ENCODE measurements at places on chromosomes 7 and 10.

DNA sequence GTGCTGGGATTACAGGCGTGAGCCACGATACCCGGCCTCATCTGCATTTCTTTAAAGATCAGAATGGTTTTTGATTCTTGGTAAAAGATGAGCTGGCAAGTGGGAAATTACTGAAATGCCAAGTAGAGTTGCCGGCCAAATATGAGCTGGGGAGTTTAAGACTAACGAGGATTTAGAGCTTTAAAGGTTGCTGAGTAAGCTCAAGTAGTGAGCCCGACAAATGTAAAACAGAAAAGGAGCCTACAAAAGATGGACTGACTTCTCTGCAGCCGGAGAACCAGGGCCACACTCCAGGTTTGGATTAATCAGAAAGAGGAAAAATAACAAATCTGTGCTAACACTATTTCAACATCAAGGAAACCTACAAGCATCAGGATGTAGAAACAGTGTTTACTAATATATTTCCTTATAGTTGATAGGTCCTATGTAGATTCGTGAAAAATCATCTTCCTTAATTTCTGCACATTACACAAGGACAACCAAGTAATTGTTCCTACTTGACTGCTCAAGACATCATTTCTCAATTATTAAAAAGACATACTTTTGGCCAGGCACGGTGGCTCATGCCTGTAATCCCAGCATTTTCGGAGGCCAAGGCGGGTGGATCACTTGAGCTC, 49.6 kb downstream of the MPP7 start:
- DNase-seq: no peak

- DNase-seq: no peak
These were observed 133.7 kb downstream of the DIP2C start for GRCh38 chr10:555682-556350.

- no peak for DNase-seq
These were observed 2.5 kb upstream of the MEST start for GRCh38 chr7:130489140-130489983.

- no peak for DNase-seq
These were observed 628 bp downstream of the MRPS33 start for GRCh38 chr7:141014125-141014523.

DNA sequence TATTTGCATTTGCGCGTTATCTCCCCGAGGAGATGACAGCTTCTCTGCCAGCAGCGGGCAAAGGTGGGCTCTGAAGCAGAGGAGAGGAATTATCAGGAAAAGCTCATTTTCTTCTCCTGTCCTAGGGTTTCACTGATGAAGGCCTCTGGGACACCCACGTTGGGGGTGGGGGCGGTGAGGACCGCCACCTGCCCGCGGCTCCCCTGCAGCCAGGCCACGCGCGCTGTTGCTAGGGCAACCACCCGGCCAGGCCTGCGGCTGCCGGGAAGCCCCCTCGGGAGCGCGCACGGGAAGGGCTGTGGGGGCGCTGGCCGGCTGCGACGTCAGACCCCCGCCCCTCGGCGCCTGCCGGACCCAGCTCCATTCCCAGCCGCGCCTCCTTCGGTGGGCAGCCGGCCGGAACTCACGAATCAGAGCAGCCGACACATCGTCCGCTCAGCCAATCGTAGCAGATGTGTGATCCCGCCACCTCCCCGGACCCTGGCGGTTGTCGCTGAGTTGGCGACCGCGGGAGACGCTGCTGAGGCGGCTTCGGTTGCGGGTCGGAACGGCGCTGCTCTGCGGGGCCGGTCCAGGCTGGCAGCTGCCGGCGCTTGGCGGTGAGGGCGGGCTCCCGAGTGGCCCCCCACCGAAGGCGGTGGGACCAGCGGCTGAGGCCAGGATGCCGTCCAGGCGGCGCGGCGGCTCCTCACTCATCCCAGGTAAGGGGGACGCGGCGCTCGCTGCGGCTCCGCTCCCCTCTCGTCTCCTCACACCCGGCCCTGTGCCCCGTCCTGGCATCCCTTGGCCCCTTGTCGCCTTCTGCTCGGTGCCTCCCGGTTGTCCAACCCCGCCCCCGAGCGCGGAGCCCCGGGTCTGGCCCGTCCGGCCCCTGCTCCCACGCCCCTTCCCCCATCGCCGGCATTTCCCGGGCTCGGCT, at the start of gene TPST1:
TPST1 (plus strand) TSS at position 513 of the 919 bp plus-strand sequence. CDS start 35,092 bp downstream, outside the sequence.
- DNase-seq: peak; percentile 32

DNA sequence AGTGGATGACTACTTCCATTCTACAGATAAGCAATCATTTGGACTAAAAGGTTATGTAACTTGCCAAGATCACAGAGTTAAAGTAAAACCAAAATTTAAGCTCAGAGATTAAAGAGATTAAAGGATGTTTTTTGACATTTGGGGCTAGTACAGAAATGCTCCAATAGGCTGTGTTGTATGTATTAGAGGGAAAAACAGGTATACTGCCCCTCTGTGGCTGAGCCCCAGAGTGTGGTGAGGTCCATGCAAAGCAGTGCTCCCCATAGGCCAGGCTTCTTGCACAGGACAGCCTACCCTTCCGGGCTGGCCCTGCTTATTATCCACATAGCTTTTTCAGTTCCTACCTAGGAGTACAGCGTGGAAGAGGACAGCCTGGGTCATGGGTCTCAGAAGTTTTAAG, 322.8 kb downstream of the POM121L12 start:
- no peak for DNase-seq

DNA sequence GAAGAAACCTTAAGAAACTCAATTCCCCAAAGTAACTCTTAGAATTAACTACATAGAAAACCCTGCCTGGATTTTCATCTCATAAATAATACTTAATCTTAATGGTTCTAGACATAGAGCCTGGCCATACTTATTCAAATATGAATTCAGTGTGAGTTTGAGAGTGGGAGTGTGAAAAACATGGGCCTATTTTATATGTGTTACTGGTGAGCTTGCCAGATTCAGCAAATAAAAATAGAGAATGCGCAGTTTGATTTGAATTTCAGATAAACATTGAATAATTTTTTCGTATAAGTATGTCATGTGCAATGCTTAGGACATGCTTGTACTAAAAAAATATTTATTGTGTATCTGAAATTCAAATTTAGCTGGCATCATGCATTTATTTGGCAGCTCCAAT, 473.9 kb upstream of the FZD8 start:
- DNase-seq: no peak

DNA sequence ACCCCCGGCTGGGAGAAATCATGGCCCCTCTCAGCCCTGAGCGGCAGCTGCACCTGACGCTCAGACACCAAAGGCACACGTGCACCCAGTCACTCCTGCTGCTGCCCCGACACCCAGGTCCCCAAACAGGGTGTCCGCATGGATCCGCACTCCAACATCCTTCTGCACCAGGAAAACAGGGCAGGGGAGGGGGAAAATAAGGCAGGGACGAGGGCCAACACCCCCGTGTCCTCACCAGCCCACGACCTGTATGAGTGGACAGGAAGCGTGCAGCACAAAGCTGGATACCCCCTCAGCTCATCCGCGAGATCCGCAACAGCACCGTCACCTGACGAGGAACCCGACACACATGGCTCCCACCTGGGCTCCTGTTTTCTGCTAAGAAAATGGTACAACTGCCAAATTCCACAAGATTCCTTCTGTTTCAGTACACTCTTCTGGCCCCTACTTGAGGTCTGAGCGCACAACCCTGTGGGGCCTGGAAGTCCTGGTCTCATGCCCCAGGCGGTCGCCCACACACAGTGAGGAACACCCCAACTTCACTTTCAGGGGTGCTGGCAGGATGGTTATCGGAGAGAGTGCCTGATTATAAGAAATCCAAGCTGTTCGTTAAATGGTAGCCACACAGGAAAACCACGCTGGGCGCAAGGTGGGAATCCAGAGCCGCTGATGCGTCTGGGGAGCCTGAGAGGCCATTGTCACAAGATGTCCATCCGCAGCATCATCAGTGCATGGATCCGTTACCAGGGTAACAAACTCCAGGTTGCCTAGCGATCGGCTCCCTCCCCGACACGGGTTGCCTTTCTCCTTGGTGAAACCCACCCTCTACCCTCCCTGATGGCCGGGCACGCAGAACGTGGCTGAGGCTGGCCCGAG, 63.6 kb downstream of the ZRANB1 start:
- no peak for DNase-seq

DNA sequence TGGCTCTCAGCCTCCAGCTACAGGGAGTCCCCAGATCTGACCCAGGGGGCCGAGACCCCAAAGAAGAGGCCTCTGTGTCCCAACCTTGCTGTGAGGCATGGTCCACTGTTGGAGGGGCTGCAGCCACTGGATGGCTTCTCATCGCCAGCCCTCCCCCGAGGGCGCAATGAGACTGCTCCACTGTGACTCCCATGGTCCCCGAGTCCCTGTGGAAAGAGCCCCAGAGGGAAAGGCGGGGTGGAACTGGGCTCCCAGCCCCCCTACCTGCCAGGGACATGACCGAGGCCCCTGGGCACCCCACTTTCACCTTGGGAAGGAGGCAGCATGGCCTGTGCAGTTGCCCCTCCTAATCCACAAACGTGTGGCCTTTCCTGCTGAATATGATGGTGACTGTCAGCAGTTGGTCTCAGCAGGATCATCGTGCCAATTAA, 33.5 kb upstream of the RET start:
- no peak for DNase-seq

- no peak for DNase-seq
These were observed 22.4 kb downstream of the NACAD start for GRCh38 chr7:45066409-45066808.

GRCh38 chr7:30726296-30727006, 25.5 kb upstream of the INMT start:
- peak; percentile 26 for DNase-seq

DNA sequence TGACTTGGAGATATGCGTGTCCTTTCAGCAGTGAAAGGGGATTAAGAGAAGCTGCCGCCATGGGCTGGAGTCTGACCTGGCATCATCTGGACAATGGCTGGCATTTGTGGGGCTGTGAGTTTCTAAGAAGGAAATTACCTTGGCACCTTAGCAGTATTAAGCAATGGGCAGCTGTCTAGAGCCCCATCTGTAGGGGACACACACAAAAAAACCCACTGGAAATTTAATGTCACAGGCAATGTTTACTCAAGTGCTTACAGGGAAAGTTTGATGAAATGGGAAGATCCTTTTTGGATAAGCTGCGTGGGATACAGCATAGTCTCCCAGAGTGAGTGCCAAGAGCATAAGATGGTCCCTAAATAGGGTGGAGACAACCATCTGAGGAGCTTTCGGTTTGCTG, 25.0 kb downstream of the ADRA2A start:
- no peak for DNase-seq

GRCh38 chr10:33216661-33217427, 117.6 kb downstream of the NRP1 start:
- no peak for DNase-seq

DNA sequence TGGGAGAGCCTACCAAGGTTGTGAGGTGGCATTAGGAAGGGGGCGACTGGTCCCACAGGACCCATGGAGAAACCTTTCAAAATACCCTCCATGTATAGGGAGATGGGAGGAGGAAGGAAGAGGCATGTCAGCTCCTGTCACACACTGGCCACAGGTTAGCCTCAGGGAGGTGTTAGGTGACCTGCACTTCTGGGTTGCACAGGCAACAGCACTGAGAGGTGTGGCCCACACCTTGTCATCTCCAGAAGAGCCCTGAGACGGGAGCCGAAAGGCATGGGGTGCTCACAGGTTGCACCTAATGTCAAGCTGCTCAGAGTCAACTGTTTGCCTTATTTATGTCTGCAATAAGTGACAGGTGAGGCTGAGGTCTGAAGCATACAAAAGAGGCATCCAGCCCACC, 14.6 kb upstream of the USP6NL start:
- no peak for DNase-seq

DNA sequence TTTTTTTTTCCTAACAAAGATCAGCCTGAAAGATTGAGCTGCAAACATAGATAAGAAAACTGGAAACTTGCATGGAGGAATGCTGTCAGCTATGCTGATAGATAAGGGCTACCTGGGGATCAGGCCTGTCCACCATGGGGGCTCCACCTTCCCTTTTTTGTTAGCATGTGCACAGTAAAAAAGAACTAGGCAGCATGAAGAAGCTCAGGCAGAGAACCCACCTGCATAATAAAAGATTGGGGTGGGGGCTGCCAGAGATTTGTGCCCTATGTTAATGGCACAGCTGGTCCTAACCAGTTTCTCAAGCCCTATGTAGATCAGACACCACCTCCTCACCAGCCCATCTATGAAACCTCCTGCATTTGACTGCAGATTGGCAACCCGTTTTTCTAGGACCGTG, 45.4 kb upstream of the CACNB2 start:
- DNase-seq: no peak

DNA sequence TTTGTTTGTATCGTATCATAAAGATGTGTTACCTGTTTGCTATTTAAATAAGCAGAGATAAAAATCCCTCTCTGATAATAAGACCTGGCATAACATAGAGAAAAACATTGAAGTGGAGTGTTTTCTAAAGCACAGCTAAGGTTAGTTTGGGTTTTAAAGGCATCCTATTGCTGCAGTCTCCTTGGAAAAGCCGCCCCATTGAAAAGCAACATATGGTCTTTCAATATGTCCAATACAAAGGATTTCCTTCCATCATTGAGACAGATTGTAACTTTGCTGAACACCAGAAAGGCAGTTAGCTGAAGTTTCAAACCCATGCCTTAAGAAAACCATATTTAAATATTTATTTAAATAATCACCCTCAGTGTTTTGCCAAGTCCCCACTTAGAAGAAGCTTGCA, 898.5 kb upstream of the KCND2 start:
- DNase-seq: no peak

- DNase-seq: no peak
These were observed 5.5 kb upstream of the MMD2 start for GRCh38 chr7:4964506-4964905.

- peak; percentile 23 for DNase-seq
These were observed 2.5 kb downstream of the SH3PXD2A start for GRCh38 chr10:103852856-103853255.

- DNase-seq: peak; percentile 55
These were observed 49.4 kb downstream of the VCL start for GRCh38 chr10:74047304-74047703.

GRCh38 chr7:129385116-129385515, 49.1 kb upstream of the STRIP2 start:
- DNase-seq: no peak

DNA sequence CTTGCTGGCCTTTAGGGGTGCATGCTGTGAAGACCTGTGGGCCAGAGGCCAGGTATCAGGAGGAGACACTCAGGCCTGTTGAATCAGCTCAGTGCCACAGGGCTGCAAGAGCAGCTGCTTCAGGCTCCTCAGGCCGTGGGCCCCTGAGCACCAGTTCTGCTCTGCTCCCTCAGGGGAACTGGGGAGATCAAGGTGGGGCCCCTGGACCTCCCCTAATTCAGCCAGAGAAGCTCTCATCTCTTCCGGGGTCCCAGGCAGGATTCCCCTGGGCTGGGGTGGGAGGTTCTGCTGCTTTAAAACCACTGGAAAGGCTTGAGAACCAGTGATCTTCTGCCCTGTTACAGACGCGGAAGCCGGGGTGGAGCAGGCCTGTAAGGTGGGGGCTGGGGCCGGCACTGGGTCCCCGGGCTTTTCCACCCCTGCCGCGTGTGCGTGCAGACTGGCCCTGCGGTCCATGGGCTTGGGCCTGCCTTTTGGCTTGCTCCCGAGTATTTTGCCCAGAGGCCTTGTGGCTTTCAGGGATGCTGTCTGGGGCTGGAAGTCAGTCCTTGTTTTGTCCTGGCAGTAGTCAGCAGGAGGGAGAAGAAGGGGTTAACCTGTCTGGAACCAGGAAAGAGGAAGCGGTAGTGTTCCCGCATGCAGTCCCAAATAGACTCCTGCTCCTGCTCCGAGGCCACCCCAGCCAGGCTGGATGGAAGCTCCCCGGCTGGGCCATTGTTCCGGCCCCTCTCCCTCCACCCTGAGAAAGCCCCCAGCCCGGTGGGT, 74.3 kb downstream of the LHPP start:
- DNase-seq: peak; percentile 34

GRCh38 chr10:111187096-111187495, 110.3 kb downstream of the ADRA2A start:
- DNase-seq: no peak

GRCh38 chr7:32036557-32036956, 33.6 kb downstream of the PDE1C start:
- peak; percentile 40 for DNase-seq

GRCh38 chr10:97081621-97082235, 104.0 kb downstream of the SLIT1 start:
- DNase-seq: peak; percentile 45

All from MV-4-11 (cell line).